ENCODE measurements at places on chromosomes 4 and X.

DNA sequence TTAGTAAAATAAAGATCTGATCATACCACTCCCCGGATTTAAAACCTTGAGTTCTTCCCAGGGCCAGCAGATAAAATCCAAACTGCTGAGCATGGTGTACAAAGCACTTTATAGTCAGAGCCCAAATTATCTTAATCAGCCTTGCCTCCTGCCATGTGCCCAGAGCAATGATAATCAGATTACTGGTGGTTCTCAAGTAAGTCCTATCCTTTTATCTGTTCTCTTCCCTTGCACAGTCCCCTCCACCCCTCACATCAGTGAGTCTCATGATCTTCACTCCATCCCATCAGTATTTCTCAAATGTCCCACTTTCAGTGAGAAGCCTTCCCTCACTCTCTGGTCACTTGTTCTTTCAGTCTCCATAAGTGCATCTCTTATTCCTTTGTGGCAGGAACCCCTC is 22.7 kb downstream of the INTS6L start:
- no peak for DNase-seq

DNA sequence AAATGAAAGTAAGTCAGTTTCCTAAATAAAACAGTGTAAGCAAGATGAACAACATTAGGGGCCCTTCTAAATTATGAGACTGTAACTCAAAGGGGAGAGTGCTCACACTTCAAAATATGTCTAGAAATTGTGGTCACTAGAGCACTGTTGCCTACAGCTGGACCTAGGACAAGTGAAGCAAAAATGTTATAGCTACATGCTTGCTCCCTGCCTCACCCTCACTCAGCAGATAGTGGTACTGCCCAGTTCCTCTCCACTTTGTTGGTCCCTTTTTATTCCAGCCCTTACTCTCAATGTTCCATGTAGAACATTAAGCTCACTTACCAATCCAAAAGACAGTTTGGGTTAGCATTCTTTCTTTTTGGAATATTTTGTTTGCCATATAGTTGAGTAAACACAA is 147.3 kb downstream of the GRIA3 start:
- DNase-seq, result no peak

DNA sequence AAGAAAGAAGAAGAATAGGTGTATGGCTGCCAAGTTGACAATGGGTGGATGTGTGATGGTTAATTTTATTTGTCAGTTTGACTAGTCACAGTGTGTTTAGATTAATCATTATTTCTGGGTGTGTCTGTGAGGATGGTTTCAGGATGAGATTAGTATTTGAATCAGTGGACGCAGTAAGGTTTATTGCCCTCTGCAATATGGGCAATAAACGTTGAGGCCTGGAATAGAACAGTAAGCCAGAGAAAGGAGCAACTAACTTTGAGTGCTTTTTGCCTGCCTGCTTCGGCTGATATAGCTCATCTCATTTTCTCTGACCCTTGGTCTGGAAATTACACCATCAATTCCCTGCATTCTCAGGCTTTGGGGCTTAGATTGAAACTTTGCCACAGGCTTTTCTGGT is 140.8 kb upstream of the SPANXN4 start:
- DNase-seq, result no peak

- no peak for DNase-seq
Observed at GRCh38 chrX:11665168-11666111, at the start of gene ARHGAP6. Gene ARHGAP6 (minus strand): TSS chrX:11665920. CDS start chrX:11664828, 1,092 bp downstream.

DNA sequence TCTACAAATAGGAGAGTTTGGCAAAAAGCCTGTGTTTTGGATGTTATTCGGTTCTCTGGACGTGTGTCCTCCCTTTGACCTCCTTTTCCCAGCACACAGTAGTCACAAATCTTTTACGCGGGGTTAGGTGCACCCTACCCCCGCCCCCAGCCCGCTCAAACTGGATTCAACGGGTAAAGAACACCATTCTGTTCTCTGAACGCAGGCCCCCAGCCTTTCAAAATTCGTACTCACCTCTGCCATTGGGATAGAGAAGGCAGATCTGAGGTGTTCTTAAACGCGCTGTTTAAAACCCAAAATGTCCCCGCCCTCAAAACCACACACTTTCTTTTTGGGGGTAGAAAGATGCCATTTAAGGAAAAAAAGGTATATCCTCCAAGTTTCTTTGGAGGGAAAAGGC is 2.7 kb downstream of the LEF1 start:
- DNase-seq, result no peak

DNA sequence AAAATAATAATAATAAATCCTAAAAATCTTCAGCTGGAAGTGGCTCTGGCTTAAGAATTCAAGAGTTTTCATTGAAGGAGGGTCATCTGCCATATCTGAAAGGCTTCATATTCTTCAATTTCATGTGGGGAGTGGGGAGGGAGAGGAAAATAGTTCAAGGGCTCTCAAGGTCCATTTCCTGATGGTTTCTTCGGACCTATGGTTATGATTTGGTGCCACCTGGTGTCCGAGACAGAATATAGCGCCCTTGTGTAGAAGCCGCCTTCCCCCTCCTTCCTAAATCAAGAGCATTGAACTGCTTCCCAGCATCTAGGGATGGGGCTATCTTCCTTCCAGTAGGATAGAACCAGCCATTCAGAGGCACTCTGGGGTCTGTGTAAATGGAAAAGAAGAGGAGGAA is 34.3 kb downstream of the NLGN3 start:
- DNase-seq, result peak; percentile 44

- DNase-seq, result no peak
Observed at GRCh38 chr4:179361978-179362486, 1919.8 kb upstream of the AGA start.

DNA sequence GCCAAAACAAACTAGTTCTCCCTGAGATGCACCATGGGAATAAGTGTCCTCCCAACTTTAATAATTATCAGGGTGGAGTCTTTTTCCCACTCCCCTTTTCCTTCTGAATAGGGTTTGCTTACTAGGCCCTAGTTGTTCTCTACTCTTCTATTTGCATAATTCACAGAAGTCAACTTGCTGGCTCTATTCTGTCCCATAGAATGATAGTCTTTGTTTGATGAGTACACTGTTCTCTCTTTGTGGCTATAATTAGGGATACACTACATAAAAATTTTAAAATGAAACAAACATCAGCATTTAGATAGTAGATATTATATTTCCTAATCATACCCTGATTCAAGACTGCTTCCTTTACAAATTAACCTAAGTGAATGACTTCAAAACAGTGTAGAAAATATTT is 10.3 kb downstream of the PDHA2 start:
- DNase-seq, result no peak

DNA sequence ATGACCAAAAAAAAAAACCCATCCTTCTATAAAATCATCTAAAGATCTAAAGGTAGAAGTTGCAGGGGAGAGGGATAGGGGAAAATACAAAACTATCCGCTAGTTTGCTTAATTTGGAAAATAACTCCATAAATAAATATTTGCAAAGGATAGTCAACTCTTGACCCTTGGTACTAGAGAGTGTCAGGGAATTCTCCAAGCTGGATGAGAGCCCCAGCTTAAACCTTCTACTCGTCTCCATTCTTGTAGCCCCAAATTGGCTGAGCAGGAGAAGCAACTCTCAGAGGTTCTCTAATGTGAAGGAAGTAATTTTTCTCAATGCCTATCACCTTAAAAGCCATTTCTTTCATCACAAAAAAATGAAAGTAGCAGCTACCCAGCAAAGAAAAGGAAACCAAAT is 35.2 kb downstream of the ACSL4 start:
- no peak for DNase-seq

- DNase-seq, result no peak
Observed at GRCh38 chrX:17499512-17499911, 124.5 kb downstream of the NHS start.

Measured in smooth muscle cell of the brain vasculature (primary cell).